CD4-positive, CD25-positive, alpha-beta regulatory T cell (primary cell): ENCODE measurements at places on chromosomes 12 and 14. TPM values are rescaled to one million over a fixed set of nuclear protein-coding genes. Genes with fewer than 3 reads are reported as not detected.

Gene ARMH4
- polyA plus RNA-seq, result 0.91 TPM

Gene KANSL2
- 39.0 TPM for polyA plus RNA-seq

DNA sequence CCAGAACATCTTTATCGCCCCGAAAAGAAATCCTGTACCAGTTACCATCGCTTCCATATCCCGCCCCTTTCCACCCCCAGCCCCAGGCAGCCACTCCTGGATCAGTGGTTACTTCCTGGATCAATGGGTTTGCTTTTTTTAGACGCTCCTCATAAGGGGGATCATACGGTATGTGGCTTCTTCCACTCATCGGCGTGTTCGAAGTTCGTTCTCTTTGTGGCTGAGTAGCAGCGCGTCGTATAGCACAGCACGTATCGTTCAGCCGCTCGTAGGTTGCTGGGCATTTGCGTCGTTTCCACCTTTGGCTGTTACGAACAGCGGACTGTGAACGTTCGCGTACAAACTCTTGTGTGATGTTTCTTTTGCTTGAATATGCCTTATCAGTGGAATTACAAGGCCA lies 1.8 kb downstream of the NOC4L start:
- no peak overlapping the region for H3K4me3 ChIP-seq
- no peaks in the 10 kb centered on the region for H3K27me3 ChIP-seq
- peaks cover 31% of the 10 kb centered on the region for H3K4me1 ChIP-seq
- H3K36me3 ChIP-seq, result peaks cover 9% of the 10 kb centered on the region
- no peak for DNase-seq

DNA sequence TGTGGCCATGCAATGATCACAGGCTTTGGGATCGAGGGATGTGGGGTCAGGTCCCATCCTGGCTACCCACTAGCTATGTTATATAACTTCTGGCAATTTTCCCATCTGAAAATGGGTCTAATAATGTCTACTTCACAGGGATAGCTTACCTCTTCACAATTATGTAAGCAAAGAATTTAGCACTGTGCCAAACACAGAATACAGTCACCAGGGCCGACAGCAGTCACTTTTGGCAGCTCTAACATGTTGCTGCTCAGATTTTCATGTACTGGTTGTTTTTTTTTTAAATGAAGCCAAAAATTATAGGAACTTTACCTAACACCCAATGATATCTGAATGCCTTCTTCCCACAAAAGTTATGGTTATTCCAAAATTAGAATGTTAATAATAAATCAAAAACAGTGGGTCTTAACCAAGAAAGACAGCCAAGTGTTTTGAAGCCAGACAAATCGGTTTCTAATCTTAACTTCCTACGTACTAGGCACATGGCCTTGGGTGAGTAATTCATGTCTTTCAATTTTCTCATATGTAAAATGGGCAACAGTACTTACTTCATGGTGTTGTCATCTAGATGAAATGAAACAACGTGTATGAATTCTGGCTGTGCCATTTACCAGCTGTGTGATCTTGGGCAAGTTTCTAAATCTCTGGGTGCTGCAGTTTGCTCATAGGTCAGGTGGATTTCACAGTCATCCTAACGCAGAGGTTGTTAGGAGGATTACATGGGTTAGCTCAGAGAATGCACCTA lies 13.0 kb upstream of the PCED1B start:
- no peaks in the 10 kb centered on the region for H3K27me3 ChIP-seq
- no peaks in the 10 kb centered on the region for H3K4me1 ChIP-seq
- no peak overlapping the region for H3K27ac ChIP-seq
